Common myeloid progenitor, CD34-positive (primary cell): ENCODE measurements at places on chromosomes 12 and 14.

DNA sequence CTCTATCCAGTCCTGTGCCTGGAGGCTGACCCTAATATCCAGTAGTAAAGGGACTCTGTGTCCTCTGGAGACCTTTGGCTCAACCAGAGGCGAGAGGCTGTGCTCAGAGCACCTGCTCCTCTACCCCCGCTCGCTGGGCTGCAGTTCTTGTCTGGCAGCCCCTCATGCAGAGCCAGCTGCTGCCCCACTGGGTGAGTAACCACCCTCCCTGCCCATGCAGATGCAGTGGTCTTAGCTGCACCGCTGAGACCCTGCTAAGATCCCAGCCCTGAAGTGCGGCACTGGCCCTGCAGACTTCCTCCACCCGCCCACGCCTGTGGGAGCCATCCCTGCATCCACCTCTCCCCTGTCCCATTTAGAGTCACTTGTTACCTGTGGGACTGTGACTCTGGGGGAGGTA, 347.5 kb upstream of the SFSWAP start:
- no peak for DNase-seq

- peak; percentile 86 for DNase-seq
Observed at GRCh38 chr12:90253136-90253535, 544.5 kb upstream of the ATP2B1 start.

- no peak for DNase-seq
Observed at GRCh38 chr12:64911912-64912311, 87.5 kb downstream of the TBC1D30 start.

GRCh38 chr12:77601069-77601468, 229.6 kb upstream of the NAV3 start:
- no peak for DNase-seq

- DNase-seq, result no peak
Observed at GRCh38 chr14:75254901-75255584, 23.6 kb upstream of the FOS start.

DNA sequence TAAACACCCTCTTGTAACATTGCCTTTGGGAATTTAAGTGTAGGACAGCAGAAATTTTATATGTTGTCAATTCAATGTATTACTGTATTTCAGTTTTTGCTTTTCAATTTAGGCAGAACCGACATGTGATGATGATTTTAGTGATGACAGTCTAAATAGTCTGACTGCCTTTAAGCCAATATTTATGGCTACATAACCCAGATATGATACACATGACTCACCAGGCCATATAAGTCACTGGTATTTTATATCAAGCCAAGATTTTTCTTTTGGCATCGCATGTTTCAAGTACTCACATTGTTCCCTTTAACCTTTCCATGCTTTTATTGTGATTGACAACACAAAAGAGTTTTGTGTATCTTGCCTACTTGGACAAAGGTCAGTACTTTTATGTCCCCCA, 13.6 kb upstream of the PPM1A start:
- no peak for DNase-seq

GRCh38 chr12:92146497-92147224, 1.0 kb upstream of the BTG1 start:
- DNase-seq, result no peak

GRCh38 chr14:106228541-106229158, 702.3 kb downstream of the TMEM121 start:
- no peak for DNase-seq

DNA sequence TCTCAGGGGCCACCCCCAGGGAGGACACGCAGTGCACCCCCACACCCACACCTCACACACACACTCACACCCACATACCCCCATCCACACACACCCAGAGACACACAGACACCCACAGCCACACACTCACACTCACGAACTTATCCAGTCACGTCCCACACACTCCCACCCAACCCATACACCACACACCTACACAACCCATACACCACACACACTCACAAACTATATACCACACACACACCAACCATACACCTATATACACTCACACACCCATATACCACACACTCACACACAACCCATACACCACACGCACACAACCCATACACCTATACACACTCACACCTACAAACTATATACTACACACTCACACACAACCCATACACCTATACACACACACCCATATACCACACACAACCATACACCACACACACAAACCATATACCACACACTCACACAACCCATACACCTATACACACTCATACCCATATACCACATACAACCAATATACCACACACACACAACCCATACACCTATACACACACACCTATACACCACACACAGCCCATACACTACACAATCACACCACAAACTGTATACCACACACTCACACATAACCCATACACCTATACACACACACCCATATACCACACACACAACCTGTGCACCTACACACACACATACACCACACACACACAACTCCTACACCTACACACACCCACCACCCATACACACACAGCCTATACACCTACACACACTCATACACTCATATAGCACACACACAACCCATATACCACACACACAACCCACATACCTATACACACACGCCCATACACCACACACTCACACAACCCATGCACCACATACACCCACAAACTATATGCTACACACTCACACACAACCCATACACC, 42.7 kb downstream of the TMEM121 start:
- no peak for DNase-seq

- no peak for DNase-seq
Observed at GRCh38 chr12:78018939-78019338, 188.2 kb downstream of the NAV3 start.

DNA sequence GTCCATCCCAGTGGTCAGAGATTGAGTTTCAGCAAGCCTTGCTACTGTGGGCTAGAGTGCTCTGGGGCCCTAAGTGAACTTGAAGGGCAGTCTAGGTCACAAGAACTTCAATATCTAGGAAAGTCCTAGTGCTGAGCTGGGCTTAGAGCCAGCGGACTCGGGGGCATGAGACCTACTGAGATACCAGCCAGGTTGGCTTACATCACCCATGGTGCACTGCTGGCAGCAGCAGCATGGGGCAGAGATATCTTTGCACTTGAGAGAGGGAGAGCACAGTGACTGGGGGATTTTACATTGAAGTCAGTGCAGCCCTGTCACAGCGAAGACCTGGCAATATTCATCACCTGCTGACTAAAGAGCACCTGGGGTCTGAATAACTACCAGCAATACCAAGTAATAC, 158.3 kb upstream of the PRKD1 start:
- no peak for DNase-seq

DNA sequence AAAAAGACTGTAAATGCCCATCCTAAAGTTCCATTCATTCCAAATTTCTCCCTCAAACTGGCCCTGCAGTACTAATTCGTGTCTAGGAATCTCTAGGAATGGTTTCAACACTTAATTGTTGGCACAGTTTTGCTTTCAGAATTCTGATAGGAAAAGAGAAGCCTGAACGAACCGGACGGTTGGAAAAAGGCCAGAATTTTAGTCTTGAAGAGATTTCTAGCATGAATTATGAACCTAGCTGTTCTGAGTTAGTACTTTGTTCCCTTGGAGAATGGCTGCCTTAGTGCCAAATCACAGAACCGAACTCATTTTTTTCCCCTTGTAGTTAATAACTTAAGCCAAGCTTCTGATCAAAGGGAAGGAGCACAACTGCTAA, 262.6 kb downstream of the ADAMTS20 start:
- DNase-seq, result no peak
